ENCODE measurements at places on chromosomes 6 and 20.

- ATAC-seq, result no peak
Observed at GRCh38 chr20:60559462-60559861, 601.2 kb downstream of the CDH26 start.

DNA sequence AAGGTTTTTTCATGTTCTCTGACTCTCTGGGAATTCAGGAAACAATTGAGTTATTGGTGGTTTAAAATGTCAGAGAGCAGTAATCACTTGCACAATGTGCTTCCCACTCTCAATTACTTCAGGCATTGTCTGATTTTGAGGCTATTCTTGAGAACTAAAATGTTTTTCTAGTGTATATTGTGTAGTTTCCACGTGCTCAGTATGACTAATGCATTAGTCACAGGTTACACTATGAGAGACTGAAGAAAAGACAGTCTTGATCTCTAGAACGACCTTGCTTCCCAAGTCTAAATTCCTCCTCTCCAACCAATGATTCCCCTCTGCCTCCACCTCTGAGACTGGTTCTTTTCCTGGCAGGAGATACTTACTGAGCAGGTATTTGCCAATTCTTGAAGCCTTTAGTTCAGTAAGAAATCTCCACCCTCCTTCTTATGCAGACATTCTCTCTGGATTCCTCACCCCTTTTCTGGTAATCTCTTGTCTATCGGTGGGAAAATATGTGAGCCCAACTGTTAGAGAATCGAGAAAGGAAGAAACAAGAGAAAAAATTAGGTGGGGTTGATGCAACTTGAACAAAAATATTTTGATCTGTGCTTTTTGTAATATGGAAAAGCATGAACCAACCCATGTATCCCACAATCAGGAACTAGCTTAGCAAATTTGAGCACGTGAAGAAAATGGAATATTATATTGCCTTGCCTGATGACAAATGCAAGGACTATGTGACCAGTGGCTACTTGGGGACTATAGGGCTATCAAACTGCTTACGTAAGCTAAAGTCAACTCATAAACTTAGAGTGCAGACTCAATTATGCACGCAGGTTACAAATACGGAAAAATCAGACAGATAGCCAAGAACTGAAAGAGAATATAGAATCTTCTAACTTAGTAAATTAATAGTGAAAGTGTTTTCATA lies 61.1 kb upstream of the SLC22A16 start:
- ATAC-seq, result peak; percentile 91

- no peak for ATAC-seq
Observed at GRCh38 chr6:168047841-168048723, 30.9 kb downstream of the FRMD1 start.

GRCh38 chr6:43215066-43215465 lies 14.2 kb downstream of the DNPH1 start:
- ATAC-seq, result no peak

- ATAC-seq, result peak; percentile 54
Observed at GRCh38 chr6:155419161-155419560, 36.5 kb downstream of the NOX3 start.

DNA sequence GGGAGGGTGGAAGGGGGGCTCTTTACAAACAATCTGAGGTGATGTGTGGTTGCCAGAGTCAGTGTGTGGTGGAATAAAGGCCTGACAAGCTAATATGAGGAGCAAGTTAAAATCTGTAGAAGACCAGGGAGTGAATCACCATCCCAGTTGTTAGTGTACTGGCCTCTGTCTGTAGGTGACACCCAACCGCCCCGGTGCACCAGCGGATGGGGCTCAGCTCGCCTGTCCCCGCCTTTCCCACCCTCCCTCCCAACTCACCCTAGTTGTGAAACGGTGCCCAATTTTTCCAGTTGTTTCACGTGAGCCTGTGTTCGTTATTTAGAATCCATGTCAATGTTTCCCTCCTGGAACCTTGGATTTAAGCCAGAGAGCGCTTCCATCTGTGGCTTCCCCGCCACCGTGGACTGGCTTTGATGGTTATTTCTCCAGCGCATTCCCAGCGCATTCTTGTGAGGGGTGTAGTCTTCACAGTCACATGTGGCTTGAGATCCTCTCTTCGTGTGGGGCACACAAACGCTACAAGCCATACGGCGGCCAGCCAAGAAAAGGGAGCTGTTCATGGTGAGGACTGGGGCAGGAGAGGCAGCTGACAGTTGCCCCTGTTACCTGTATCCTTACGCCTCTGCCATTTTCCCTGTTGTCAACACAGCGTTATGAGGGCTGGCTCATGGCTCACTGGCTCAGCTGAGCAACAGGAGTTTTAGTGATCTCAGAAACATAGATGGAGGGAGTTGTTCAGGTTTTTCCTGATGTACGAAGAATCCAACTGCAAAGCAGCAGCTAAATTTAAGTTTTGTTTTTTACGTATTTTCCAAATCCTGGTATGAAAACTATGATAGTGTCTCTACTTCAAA lies 137.6 kb downstream of the ZDHHC14 start:
- no peak for ATAC-seq

DNA sequence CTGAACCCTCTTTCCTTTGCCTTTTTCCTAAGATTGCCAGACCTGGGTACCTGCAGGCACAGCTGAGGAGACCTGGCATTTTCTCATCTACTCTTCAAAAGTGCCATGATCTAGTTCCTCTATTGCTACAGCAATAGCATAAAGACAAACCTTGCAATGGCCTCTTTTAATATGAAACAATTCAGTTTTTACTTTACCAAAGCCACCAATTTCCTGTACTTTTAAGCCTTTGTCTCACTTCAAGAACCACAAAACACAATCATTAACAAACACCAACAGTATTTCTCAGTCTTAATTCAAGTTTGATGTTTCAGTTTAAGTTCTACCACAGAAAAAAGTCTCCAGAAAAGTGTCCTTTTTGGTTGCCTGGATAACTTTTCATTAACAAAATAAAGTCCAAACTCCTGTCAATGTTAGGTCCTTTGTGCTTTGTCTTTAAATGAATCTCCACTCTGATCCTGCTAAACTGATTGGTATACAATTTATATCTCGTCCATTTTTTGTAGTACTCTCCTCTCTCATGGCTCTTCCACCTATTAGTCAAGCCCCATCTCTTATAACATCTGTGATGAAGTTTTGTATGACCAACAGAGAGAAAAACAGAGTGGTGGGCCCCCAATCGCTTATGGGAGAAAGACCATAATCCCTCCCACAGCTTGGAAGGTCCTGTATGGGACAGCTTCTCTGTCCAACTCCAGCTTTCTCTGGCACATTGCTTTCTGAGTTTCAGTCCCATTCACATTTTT lies 50.5 kb upstream of the THEMIS start:
- no peak for ATAC-seq

GRCh38 chr20:63977739-63978276 lies 1.6 kb downstream of the SAMD10 start:
- peak; percentile 7 for ATAC-seq

- ATAC-seq, result peak; percentile 52
Observed at GRCh38 chr6:13846841-13847240, 32.5 kb upstream of the MCUR1 start.

DNA sequence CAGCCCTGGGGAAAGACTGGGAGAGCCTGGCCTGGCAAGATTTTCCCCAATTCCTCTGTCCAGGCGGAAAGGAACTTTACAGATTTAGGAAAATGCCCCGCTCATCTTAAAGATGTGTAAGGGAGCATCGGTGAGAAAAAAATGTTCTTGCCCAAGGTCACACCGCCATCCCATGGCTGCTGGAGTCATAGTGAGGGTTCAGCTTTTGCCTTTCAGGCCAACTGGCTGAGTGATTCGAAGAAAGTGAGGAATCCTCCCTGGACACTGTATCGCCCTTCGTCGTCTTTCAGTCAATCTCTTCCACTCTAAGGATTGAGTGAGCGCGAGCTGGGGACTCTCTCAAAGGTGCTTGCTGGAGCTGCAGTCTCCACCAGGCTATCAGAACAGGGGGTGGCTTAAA lies 1.4 kb downstream of the WFDC2 start:
- peak; percentile 47 for ATAC-seq

GRCh38 chr6:76631622-76632021 lies 559.2 kb upstream of the IMPG1 start:
- ATAC-seq, result no peak

GRCh38 chr6:17656644-17657043 lies 50.1 kb downstream of the NUP153 start:
- no peak for ATAC-seq
